NCI-H460 (cell line): ENCODE measurements at places on chromosomes 7 and 10.

DNA sequence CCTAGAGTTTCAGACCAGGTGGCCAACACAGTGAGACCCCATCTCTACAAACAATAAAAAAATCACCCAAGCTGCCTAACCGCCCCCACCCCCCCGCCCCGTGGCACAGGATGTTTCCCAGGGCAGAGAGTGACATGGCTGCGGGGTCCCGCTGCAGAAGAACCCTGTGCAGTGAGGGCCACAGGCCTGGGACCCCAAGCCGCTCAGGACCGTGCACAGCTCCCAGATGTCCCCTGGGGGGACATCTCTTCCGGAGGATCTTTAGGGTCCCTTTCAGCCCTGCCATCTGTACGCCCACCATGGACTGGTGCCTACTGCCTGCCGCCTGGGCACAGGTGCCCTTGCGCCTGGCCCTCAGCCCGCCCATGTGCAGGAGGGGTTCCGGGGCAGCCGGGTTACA lies 373.6 kb downstream of the DNAJB6 start:
- DNase-seq: no peak

DNA sequence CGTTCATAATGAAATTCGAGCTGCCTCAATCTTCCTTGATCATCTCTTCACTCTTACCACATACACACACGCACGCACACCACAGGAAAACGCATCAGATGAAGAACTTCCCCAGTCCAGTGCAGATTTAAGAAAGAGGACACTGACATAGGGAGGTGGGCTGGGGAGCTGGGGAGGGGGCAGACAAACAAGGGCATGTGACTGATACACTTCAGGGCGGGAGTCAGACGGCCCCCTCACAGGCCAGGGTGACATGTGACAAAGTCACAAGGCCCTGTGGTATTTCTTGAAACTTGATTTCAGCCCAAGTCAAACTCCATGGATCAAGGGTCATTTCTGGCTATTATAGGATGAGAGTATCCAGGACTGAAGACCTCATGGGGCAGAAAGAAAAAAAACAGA lies 82.6 kb downstream of the KCNMA1 start:
- no peak for DNase-seq

GRCh38 chr10:61907587-61907986 lies 6.1 kb downstream of the ARID5B start:
- no peak for DNase-seq

GRCh38 chr10:9254353-9254752 lies 1199.9 kb downstream of the GATA3 start:
- no peak for DNase-seq

GRCh38 chr7:41047789-41048191 lies 655.1 kb downstream of the INHBA start:
- DNase-seq: no peak

DNA sequence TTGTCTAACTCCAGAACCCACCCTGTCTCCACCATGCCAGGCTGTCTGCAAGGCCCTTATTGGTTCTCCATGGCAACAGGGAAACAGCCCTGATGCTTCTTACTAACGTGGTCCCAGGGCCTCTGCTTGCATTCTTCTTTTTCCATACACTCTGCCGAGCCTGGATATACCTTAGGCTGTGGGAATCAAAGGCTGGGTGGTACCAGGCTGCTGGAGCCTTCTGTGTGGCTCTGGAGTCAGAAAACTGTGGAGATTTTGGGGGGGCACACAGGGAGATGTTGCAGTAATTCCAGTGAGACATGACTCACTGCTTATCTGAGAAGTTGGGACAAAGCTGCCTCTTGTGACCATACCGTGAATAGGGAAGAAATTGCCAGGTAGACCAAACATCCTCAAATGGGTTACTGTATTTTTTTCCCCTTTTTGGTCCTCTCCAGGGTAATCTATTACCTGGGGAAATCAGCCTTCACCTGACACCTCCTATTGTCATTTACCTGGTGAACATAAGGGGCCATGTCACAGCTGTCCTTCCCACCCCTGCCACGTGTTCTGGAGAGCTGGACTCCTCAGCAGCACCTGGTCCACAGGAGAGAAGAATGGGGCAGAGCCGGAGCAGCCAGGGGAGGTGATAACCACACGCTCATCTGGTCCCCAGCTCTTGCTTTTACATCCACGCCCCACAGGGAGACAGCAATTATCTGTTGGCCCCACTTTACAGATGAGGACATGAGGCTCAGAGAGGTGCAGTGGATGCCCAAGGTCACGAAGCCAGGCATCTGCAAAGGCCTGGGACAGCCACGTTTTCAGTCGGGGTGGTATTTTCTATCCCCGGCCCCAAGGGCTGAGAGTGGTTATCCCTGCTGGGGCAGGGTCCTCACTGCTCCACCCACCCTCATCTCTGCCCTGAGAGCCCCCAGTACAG lies 4.6 kb downstream of the CHST3 start:
- DNase-seq: no peak

- DNase-seq: no peak
These were observed 97.4 kb downstream of the CTTNBP2 start for GRCh38 chr7:117775801-117776200.

DNA sequence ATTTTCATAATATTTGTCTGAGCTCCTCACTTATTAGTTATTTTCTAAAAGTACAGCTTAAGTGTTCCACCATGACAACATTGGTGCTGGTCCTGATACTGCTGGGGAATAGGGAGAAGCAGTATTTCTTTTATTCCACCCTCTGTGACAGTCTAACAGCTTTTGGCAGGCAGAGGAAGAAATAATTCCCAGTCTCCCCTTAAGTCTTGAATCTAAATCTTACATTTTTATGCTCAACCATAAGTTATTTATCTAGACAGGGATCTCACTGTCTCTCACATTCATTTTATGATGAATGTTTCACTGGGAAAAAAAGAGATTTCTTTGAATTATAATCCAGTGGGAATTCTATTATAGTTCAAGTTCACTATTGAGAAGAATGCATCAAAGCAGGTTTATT lies 71.5 kb downstream of the MAGI2 start:
- DNase-seq: no peak

DNA sequence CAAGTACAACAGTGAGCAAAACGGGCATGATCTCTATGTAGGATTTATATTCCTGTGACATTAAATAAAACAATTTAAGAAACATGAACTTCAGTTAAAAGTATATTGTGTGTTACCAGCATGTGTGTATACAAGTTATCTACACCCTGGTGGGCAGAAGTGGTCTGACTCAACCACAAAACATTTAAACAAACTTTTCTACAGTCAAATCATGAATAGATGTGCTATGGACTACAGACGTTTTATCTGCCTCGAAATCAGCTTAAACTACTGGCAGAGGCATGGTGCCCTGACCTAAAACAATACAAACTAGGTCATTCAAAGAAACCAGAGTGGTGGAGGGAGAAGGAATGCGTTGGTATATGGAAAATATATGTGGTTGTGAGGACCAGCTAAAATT lies 3.6 kb downstream of the ARL3 start:
- no peak for DNase-seq

GRCh38 chr7:69177461-69177861 lies 420.8 kb upstream of the AUTS2 start:
- DNase-seq: no peak
